ENCODE measurements at places on chromosomes 5 and 9.

GRCh38 chr9:127203681-127204327 is 60.8 kb upstream of the GARNL3 start:
- DNase-seq = no peak

DNA sequence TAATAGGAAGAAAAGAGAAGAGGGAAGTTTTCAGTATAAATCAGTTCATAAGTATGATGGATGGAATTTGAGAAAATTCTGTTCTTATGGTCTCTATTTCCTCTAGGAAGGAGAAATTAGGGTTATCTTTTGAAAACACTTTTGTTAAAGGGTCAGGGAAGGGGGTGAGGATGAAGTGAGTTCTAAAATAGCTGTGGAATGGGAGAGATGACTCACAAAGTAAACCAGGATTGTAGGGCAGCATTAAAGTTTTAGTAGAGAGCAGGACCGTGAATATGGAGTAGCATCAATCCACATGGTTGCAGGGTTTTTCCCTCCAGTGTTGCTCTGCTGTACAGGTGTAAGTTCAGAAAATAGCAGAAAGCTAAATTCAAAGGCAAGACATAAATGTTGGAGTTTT is 32.4 kb downstream of the MUSK start:
- no peak for DNase-seq

GRCh38 chr9:105405514-105406131 is 42.2 kb upstream of the FSD1L start:
- no peak for DNase-seq

GRCh38 chr5:142364251-142365145 is 39.7 kb upstream of the SPRY4 start:
- no peak for DNase-seq

DNA sequence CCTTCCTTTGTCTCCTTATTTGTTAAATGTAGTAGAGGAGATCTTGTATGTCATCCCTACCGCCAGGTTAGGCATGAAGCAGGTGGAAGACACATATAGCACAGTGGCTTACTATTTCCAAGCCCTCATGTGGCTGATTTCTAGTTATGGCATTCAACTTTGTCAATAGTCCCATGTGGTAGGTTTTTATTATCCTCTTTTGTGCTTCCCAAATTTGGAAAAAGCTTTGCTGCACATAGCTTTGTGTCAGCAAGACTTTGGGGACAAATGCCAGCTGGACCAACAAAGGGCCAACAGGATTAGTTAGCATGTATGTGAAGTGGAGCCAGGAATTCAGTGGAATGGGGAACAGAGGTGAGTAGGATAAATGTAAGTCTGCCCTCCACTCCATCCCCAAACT is 276.3 kb downstream of the PSAT1 start:
- no peak for DNase-seq

DNA sequence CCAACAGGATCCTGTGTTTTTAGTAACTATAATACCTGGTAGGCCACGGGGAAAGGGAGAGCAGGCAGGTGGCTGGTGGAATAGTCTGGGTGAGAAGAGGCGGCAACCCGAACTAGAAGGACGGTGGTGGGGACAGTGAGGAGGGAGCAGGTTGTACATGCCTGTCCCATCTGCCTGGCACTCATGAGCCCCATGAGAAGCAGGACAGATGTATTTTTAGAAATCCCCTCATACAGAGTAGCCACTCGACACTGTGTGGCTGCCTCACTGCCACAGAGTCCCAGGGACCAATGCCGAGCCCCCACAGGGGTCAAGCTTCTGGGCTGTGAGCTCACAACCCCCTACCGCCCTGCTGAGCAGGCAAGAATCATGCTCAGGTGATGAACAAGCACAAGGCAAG is 136.6 kb downstream of the SEC61B start:
- no peak for DNase-seq

DNA sequence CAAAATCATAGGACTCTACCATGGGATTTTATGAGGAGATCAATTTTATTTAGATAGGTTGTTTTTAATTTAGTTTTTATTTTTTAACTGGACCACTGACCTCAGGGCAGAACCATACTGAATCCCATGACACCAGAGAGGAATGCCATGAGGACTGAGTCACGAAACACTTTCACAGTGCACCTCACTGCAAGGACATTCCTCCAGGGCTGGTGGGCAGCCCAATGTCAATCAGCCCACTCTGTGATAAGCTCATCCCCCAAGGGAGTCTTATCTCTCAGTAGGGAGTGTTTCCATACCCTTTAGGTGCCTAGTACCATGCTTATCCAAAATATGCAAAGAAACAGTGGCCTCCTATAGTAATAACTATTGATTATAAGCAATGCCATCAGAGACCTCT is 224.5 kb upstream of the CDH6 start:
- no peak for DNase-seq

- peak; percentile 52 for DNase-seq
Measured at GRCh38 chr9:90974016-90974415, 172.4 kb downstream of the SYK start.

GRCh38 chr5:38434966-38435705 is 121.3 kb downstream of the LIFR start:
- DNase-seq = no peak

DNA sequence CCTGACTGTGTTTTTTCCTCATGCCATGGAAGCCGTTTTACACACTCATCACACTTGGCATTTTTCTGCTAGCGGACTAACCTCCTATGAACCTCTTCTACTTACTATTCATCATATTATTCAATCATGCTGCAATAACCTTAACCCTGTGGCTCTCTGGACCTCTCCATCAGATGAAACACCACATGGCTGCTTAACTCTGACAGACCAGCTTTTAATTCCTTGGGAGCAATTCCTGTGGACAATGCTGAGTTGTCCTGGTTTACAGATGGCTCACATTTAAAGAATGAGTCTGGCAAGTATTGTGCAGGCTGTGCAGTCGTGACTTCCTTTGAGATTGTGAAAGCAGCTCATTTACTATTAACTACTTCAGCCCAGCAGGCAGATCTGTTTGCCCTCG is 9.0 kb downstream of the OR1J1 start:
- no peak for DNase-seq

GRCh38 chr5:53194086-53194485 is 84.5 kb upstream of the MOCS2 start:
- DNase-seq = no peak

- no peak for DNase-seq
Measured at GRCh38 chr9:89408628-89409101, 89.2 kb downstream of the SEMA4D start.

DNA sequence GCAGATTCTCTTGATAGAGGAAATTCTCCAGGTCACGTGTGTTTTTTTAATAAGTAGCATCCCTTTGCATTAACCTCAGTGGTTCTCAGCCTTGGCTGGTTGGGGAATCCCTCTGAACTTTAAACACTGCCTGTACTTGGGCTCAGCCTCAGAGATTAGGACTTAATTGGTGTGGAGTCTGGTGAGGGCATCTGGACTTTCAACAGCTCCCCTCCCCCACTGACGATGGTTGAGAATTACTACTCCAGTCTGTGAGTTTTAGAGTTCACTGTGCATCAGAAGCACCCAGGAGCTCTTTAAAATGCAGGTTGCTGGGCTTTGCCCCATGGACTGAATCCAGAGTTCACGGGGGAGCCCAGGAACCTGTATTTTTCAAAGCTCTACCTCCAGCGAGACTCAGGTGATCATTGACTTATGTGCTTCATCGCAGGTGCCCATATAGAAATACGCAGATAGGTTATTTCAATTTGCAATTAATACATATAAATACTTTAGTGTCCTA is 71.4 kb downstream of the DAPK1 start:
- DNase-seq = no peak

DNA sequence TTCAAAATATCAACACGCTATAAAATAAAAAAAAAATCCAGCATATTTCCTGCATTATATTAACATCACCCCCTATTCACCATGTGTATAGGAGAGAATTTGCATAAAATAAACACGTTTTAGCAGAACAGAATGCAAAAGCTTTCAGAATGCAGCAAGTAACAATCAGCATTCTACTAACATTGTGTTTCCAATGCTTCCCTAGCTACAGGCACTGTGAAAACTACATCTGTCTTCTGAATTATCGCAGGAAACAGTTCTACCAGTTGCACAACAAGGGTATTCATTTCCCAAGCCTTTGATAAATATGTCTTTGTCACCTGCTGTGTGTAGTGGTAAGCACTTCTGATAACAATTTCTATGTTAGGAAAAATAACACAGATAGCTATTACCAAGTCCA is 1015.8 kb downstream of the CDH18 start:
- no peak for DNase-seq

DNA sequence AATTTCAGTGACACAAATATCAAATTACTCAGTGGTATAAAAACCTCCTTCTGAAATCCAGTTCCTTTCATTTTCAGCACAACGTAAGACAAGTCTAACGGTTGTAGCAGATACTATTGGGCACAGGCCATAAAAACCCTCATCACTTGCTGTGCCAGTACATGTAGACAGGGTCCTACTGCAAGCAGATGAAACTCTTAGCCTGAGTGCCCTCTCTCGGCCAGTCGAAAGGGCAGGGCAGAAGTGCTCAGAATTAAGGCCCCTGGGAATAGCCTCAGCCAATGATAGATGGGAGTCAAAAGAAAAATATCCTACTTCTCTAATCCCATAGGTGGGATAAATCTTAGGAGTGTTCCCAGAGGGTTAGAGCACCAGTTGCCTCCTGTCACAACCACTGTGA is 168.5 kb upstream of the FER start:
- DNase-seq = no peak

DNA sequence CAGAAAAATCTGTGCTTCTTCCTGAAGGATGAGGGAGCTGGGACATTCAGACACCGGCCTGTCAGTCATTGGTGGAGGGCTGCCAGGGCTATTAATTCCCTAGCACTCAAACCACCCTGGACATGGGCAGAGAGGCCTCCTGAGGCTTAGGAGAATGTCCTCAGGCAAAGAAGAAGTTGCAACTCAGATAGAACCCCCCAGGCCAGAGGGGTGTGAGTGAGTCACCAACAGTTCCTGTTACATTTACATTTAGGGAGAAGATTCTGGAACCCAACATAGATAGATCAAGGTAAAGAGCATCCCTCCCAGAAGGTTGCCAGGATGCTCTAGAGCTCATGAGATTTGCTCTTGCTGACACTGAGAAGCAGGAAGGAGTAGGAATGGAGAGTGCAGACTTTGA is 29.2 kb upstream of the SYK start:
- no peak for DNase-seq

DNA sequence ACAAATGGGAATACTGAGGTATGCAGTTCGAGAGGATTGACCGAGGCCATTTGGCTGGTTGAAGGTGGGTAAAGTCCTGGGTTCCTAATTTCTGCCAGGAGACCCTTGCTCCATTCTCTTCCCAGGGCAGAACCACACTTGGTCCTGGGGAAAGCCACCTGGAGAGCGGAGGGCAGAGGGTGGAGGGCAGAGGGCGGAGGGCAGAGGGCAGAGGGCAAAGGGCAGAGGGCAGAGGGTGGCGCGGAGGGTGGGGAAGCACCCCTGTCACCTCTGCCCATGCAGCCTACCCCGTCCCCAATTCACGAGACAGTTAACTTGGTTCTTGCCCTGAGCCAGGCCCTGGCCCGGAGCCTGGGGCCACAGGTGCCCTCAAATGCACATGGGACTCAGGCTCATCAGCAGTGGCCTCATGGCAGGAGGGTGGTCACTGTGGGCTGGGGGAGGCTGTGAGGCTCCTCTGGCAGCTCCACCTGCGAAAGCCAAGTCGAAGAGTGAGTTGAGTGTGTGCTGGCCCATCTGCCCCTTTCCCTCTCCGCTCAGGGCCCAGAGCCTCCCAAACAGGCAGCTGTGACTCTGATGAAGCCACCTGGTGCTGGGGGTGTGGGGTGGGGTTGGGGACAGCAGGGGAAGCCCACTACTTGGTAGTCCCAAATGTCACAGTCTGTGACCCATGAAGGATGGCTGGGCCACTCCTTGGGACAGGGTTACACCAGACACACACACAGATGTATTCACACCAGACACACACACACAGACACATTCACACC is 28.0 kb upstream of the FCN1 start:
- DNase-seq = no peak

- no peak for DNase-seq
Measured at GRCh38 chr9:91113016-91113415, 248.7 kb downstream of the AUH start.

- no peak for DNase-seq
Measured at GRCh38 chr9:15389173-15389572, 33.5 kb upstream of the SNAPC3 start.

- no peak for DNase-seq
Measured at GRCh38 chr9:18448101-18448500, 25.9 kb upstream of the ADAMTSL1 start.

DNA sequence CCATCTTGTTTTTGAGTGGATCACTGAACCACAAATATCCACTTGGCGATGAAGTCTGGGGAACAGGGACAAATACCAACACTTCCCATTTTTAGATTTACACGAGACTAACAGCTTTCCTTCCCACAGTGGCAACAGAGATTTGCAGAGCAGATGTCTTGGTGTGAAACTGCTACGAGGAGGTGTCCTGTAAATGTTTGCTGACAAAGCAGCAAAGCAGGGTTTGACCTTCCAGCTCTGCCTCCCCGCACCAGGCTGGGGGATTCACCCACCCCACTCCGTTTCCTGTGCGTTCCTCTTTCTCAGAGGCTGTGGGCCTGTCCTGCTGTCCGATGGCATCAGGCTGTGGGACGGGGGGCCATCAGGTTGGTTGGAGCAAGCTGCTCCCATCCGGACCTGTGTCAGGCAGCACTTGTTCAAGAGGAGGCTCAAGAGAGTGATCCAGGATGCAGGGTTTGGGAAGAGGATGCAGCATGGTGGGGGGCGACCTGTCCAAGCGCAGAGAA is 693 bp upstream of the RGS3 start:
- DNase-seq = no peak

DNA sequence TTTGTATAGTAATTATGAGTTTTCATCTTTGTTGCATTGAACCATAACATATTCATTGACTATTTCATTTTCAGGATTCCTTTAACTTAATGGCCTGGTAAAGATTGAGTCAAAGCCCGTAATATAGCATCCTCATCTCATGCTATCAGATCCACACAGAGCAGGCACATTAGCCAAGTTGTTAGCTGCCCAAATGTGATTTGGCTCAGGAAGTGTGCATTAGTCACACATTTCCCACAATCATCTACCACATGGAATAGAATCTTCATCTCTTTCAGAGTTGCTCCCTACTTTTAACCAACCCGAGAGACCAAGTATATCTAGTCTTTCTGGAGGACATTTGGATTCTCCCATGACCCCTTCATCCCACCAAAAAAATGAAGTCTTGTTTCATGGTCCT is 481.0 kb upstream of the PTGER4 start:
- peak; percentile 19 for DNase-seq

- peak; percentile 41 for DNase-seq
Measured at GRCh38 chr9:83307066-83307724, 231.0 kb downstream of the FRMD3 start.

GRCh38 chr5:13553896-13554295 is 390.6 kb downstream of the DNAH5 start:
- DNase-seq = no peak
